Anterior cingulate cortex (tissue), 58 donors: ENCODE measurements at places on chromosomes 5 and 9.
A peak's percentile ranks its signal among the peaks of the same experiment; 100 is the strongest.

DNA sequence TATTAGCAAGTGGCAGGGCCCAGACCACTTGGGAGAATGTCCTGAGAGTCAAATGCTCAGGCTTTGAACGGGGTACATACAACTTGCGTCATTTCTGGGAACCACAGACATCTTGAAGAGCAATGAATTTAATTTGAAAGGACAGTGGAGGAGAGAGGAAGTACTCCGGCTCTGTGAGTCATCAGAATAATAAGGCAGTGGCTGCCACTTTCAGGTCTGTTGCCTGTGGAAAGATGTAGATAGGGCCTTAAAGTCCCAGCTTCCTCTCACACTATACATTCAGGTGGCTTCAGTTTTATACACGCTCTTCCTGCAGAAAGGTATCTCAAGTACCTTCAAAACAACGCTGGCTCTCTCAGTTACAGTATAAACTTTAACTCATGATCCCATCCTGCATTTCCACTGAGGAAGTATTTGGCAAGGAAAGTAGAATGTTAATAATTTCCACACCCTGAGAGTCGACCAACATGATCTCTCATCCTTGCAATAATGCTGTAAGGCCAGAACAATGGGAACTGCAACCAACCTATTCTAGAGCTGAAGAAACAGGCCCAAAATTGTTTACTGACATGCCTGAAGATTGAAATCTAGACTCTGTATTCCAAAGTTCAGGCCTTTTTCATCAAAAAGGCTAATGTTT, 6.8 kb upstream of the PRUNE2 start:
- DNase-seq: no peak

DNA sequence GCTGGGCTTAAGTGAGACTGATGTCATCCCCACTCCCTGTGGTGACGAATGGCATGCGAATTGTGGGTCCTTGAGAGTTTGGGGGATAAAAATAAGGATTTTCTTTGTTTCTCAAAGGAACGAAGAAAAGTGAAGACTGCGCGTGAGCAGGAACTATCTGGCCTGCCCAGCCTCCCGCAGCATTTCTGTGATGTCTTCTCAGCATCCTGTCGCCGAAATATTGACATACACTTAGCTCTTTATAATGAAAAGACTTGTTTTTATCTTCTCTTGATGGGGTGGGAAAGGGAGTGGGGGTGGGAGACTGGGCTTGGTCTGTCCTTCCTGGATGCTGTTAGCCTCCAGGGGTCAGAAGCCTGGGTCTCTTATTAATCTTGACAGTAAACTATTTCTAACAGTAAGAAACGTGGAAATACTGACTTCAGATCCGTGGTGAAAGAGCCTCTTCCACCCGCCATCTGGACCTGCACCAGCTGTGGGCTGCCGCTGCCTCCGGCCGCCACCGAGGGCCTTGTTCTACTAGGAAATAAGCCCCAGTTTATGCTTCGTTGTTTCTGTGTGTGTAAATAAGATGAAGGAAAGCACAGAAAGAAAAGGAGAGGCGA, 239.6 kb downstream of the FANCC start:
- DNase-seq: peak; percentile 37

GRCh38 chr9:9747787-9748186, 865.0 kb downstream of the PTPRD start:
- DNase-seq: no peak

- no peak for DNase-seq
Observed at GRCh38 chr5:114360357-114360756, 1.5 kb upstream of the KCNN2 start.

GRCh38 chr5:138603249-138603920, 28.2 kb upstream of the HSPA9 start:
- DNase-seq: no peak

- no peak for DNase-seq
Observed at GRCh38 chr9:134853893-134854292, 26.7 kb upstream of the FCN2 start.

DNA sequence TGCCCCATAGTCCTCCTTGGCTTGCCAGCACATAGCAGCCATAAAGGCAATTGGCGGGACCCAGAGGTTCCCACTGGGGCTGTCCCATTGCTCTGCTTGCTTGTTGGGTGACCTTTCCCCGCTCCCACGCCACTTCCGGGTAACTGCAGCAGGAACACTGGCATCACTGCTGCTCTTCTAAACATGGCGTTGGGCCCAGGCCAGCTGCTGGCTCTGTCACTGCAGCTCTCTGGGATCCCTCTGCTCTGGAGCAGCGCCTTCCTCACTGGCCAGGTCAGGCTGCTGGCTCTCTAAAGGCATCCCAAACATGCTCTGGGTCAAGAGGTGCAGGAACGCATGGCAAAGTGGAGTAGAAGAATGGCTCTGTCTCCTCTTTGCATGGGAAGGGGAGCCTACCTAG, 92.9 kb downstream of the DRD1 start:
- no peak for DNase-seq

DNA sequence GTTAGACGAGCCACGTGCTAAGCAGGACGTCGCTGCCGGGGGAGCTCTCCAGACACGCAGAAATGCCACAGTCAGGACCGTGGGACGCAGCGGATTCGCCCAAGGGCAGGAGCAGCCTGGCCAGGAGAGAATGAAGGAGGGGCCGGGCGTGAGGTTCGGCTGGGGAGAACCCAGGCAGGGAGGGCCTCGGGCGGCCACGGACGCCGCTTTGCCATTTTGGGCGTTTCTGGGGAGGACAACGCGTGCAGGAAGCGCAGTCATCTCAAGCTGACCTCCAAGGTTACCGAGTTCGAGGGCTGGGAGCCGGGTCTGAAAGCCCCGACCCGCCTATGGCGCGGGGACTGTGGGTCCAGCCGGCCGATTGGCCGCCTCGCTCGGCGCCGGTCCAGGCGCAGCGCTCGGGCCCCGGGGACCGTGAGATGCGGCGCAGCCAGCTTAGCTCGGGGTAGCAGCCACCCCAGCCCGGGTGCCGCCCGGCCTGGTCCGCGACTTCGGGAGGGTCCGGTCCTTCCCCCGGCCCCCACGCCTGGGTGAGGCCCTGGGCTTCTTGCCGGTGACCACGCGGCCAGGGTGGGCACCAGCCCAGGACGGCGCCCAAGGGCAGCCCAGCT, 760 bp upstream of the MAN1B1 start:
- no peak for DNase-seq

DNA sequence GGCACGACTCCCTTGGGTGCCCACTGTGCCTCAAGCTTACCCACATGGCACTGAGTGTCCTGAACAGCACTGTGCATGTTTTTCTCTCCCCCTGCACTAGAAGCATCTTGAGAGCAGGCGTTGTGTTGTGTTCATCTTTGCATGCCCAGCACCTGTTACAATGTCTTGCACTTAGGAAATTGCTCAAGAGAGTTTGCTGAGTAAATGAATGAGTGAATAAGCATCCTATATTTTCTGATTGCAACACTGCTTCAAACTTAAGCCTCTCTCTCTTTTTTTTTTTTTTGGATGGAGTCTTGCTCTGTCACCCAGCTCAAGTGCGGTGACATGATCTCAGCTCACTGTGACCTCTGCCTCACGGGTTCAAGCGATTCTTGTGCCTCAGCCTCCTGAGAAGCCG, 94.5 kb downstream of the LMNB1 start:
- no peak for DNase-seq

DNA sequence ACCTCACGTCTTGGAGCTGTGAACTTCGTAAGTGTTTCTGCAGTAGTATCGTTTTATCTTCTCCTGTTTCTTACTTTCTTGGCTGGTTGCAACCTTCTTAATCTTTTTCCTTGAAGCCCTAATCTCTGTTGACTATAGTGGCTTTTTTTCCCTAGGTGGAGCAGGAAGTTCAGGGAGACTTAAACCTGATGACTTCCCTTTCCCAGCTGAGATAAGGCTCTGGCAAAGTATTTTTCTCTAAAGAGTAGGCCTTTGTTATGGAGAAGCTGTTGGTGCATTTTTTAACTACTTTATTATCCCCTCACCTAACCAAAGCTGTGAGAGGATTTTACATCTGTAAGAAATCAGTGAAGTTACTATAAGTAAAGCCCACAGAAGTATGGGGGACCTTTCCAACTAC, 723.1 kb upstream of the RIOK2 start:
- DNase-seq: no peak

DNA sequence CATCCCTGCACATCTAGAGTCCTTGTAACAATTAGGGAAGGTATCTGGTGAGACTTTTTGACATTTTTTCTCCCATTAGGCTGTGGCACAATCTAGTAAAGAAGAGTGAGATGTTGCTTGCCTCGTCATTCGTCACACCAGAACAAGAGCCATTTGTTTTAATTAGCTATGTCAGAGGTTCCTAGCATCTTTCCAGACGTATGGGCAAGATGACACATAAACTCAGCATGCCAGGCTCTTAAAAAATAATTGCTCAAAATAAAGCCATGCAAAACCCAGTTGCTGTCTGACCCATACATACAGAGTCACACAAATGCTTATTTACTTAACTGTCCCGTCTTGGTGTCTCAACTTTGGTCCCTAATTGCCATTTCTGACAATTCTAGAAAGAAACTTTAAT, 125.9 kb downstream of the TRPM3 start:
- no peak for DNase-seq

DNA sequence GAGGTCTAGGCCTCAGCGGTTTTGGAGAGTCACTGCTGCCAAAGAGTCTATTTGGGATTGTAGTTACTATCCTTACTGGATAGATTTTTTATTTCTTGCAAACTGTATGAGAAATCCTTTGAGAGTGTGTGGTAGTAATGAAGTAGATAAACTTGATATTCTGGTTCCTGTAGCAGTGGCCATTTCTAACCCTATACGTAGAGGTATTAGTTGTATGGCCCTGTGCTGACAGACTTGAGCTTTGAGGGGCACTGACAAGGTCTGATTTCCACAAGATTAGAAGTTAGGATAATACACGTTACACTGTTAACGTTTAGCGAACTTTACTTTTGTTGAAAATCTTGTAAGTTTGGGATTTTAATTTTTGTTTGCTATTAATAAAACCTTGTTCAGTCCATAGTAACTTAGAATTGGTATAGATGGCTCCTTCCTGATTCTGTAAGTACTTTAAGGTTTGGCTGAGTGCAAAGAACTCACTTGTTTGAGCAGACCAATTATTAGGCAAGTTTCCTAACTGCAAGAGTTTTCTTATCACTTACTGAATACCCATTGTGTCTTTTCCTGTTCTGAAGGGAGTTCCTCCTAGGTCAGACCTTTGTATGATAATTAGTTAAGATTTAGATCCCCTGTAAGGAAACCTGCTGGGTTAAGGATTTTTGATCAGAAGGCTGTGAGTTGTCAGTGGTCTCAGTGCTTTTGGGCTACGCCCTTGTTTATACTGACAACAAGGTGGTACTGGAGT, 31.4 kb downstream of the GCNT1 start:
- no peak for DNase-seq

DNA sequence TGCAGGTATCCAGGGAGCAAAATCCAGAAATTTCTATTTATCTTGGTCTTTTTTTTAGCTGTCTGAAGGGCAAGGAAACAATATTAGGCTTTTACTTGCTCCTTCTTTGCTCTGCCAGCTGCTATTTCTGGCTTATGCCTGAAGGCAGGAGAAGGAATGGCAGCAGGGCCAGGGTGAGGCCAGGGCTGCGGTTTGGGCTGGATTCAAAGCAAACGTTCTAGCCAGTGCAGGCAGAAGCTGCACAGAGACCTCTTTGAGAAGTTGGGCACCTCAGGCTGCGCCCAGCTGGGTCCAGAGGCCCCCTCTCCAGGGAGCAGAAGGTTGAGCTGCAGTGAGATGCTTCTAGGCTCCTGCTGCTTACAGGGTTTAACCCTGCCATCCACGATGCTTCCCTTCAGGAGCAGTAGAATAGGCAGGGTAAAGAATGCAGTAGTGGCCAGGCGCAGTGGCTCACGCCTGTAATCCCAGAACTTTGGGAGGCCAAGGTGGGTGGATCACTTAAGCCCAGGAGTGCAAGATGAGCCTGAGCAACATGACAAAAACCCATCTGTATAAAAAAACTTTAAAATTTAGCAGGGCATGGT, 201.2 kb downstream of the ADCY2 start:
- no peak for DNase-seq

DNA sequence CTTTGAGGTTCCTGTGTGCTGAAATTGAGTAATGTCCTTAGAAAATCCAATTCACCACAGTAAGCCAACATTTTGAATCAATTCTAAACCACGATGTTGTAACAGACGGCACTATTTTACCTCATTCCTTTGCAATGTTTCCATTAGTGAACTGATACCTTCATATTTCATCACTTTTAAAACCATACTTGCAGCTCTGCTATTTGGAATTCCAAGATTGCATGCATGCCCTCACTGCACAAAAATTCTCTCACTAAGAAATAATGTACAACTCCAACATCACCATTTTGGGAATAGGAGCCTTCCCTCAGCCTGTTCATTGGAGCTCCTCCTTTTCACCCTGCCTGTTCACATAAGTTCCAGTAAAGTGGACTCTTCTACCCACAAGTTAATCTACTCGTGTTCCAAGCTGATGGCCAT, 74.8 kb upstream of the TGFBR1 start:
- DNase-seq: no peak

GRCh38 chr5:15260356-15261268, 239.4 kb upstream of the FBXL7 start:
- DNase-seq: no peak

DNA sequence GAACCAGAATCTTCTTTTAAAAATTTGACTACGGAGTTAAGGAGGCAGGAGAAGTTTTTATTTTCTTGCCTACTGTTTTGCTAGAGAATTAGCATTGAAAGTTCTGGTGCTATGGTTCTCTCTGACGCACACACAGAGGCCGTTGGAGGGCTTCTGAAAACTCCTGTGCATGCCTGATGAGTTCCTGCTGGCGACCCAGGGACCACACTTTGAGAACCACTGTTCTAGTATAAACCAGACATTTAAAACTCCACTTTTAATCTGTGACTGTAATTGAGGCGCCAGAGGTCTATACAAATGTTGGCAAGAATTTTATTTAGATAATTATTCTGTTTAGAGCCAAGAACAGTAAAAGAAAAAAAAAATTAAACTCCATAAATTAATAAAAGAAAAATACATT, 99.5 kb upstream of the OTULINL start:
- DNase-seq: no peak

- no peak for DNase-seq
Observed at GRCh38 chr5:73392775-73393174, 55.8 kb downstream of the FOXD1 start.

- no peak for DNase-seq
Observed at GRCh38 chr5:157365732-157366131, 94.3 kb upstream of the NIPAL4 start.
